T-helper 9 cell (primary cell): ENCODE measurements at places on chromosomes 4 and X.

- DNase-seq: no peak
Observed at GRCh38 chr4:13047591-13047990, 436.5 kb downstream of the RAB28 start.

DNA sequence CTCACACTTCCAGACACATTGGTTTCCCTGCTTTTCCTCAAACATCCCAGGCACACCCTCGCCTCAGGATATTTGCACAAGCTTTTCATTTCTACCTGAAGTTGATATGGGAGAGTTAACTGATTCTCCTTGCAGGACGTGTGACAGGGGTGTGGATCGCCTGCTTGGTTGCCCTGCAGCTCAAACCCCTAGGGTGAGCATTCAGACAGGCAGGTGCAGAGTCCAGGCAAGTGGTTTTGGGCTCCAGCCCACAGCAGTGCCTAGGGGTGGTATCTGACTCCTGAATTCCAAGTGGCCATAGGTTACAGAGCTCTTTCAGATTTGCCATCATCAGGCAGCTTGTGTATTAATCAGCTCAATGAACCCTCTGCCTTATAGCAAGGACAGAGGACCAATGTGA, 1104.2 kb upstream of the IGFBP7 start:
- DNase-seq: no peak

DNA sequence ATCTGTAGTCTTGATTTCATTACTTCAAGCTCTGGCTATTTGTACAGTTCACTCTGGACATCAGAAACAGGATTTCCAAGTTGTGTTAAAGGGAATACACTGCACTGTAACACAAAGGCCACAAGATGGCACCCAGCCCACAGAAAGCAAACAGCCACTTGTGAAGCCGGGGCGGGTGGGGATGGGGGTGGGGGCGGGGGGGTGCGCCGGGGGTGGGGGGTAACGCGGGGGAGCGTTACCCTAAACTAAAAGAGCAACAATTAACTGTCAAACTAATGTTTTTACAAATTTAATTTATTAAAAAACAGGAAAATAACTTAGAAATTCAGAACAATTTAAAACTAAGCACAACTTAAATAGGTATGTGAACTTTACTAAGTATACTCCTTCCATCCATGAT, 27.3 kb downstream of the PRDX4 start:
- peak; percentile 23 for DNase-seq

DNA sequence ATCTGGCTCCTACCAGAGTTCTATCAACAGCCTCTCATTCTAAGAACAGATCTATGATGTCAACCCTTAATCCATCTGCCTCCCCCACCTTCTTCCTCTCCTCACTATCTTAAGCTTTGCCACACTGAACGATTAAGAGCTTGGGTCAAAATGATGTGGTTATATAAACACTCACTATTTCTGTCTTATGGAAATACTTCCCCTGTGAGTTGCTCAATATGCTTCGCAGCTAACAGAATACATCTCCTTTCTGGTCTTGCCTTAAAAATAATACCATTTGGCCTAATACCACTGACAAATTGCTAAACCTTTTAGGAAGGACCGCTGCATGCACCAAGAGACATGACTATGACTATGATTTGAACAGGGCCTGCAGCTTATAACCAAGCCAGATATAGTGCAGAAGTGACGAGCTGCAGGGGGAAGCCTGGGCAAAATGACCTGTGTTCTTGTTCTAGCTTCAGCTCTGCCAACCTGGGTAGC, 130.9 kb downstream of the RNF150 start:
- DNase-seq: no peak

DNA sequence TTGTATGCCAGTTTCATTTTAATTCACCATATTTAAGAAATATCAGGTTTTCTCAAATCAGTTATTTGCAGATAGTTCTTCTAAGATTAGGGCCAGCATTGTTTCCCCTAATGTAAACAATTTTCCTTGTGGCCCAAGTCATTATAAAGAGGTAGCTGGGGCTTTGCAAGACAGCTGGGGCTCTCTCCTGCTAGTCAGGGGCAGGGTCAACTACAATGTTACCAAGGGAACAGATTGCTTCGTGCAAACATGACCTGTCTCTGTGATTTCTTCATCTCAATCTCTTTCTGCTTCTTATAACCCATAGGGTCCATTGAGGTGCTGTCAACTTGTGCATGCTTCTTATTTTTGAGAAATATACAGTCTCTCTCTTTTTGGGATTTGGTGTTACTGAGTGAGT, 12.1 kb downstream of the ARMCX6 start:
- DNase-seq: no peak
